ENCODE measurements at places on chromosomes 5 and 9. TPM values are rescaled to one million over a fixed set of nuclear protein-coding genes. Genes with fewer than 3 reads are reported as not detected.

- peak; percentile 32 for DNase-seq
These were observed 1.2 kb downstream of the DAPK1 start for GRCh38 chr9:87498811-87499360.

The FOXD4L6 gene
- total RNA-seq: 0.13 TPM

The CCDC187 gene
- 0.07 TPM for total RNA-seq

DNA sequence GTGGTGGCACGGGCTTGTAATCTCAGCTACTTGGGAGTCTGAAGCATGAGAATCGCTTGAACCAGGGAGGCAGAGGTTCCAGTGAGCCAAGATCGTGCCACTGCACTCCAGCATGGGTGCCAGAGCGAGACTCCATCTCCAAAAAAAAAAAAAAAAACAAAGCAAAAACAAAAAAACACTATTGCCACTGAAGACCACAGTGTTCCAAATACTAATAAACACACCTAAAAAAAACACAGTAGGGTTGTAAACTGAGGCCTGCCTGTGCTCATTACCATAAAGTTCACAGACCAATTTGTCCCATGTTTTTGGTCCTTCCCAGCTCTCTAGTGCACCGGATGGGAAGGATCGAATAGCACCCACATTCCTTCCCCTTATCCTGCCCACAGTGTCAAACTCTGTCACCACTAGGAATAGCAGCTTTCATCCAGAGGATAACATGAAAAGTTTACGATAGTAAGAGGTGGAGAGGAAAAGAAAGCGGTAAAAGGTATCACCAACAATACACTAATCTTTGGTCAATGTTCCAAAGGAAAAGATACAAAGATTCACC lies 49.2 kb downstream of the MYO10 start:
- no peak for DNase-seq

DNA sequence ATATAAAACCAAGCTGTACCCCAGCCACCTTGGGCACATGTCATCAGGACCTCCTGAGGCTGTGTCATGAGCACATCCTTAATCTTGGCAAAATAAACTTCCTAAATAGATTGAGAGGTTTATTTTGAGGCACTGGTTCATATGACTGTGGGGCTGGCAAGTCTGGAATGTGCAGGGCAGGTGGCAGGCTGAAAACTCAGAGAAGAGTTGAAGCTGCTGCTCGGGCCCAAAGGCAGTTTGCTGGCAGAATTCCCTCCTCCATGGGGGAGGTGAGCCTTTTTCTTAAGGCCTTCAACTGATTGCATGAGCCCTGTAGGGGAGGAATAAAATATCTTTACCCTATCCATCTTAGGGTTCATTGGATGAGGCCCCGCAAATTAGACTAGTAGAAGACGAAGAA lies 72.2 kb upstream of the CDK20 start:
- no peak for DNase-seq

The PPP1R26 gene
- 38.0 TPM for total RNA-seq

GRCh38 chr5:119276978-119277377 lies 78.8 kb upstream of the TNFAIP8 start:
- DNase-seq: no peak

All from H9 (cell line).